Activated T-cell treated with anti-CD3 and anti-CD28 coated beads, Interleukin-2, amount 50 U/mL, for 4 hours (primary cell): ENCODE measurements at places on chromosomes 7 and 10.

GRCh38 chr7:30463405-30464145 lies 15.0 kb downstream of the NOD1 start:
- DNase-seq, result no peak

GRCh38 chr10:2933519-2933918 lies 133.8 kb upstream of the PFKP start:
- no peak for DNase-seq

DNA sequence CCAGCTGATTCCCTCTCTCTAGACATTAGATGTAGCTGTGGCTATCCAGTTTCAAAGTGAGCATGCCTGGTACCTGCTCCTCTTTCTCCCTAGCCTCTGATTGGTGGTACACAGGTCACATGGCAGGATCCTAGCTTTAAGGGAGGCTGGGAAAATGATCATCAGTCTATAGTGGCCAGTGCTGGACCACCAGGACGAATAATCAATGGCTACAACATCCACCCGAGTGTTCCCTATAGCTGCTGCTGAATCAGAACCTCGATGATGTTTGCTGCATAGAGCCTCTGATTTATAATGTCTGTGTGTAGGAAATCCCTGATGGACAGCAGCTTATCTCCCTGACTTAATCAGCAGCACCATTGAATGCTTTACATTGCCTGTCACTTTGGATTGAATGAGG lies 28.9 kb upstream of the LMTK2 start:
- DNase-seq, result no peak

DNA sequence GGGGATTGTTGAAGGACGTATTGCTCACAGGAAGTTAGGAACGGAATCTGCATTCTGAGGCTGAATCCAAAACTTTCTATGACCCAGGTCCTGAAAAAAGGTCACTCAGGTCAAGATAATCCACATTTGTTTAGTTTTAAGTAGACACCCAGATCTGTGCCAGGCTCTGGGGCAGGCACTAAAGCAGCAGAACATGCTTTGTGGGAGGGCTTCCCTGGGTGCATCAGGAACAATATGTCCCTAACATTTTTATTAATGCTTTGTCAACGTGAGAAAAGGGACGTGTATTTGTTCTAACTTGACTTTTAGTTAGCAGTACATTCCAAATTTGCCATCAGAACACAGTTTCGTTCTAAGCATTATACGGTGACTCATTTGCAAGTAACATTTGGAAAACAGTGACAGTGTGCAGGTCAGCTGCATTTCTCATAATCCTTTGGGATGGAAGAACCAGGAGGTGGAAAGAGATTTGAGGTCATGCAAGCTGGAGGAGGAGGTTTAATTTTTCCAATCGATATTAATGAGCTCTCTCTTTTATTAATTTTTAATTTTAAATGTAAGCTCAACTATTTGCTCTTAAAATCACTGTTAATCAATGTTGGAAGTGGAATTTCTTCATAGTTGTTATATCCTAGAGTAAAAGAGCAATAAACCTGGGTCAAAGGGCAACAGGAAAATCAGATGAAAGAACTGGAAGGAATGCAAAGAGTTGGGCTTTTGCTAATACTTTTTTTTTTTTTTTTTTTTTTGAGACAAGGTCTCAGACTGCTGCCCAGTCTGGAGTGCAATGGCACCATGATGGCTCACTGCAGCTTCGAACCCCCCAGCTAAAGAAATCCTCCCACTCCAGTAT lies 35.0 kb downstream of the TAS2R41 start:
- DNase-seq, result no peak

DNA sequence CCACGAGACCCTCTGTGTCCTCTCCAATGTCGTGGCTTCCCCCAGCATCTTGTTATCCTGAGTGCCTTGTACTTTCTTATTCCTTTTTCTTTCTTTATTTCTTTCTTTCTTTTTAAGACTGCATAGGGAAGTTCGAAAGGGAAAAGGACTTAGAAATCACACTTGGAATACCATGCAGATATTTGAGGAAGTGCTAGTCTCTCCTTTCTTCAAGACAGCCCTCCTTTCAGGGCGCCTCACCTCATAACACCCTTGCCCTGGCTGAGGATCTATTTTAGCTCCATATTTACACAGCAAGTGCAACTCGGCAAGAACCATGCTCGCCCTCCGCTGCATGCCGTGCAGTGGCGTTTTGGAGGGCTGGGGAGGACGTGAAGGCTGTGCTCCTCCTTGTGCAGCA lies 232.3 kb upstream of the GLI3 start:
- DNase-seq, result no peak

GRCh38 chr10:15485684-15486316 lies 114.7 kb upstream of the FAM171A1 start:
- no peak for DNase-seq

- DNase-seq, result no peak
These were observed 24.3 kb downstream of the SLC29A3 start for GRCh38 chr10:71343392-71343773.

DNA sequence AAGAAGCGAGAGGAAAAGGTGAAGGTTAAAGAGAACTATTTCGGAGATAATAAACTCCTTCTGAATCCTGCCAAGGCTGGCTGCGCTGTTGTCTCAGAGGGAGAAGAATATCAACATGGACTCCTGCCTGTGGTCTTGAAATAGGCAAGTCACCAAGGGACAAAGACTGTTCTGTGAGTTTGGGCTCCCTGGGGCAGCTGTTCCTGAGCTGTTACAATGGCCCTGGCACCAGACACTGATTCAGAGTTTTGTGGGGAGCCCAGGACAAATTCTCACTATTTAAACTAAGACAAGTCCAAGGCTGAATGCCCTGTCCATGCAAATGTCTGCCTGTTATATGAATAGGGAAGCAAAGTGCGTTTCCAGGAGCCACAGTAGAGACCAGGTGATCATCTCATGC lies 81.4 kb downstream of the PRPF18 start:
- DNase-seq, result no peak

GRCh38 chr10:66752714-66753113 lies 173.1 kb upstream of the LRRTM3 start:
- no peak for DNase-seq

DNA sequence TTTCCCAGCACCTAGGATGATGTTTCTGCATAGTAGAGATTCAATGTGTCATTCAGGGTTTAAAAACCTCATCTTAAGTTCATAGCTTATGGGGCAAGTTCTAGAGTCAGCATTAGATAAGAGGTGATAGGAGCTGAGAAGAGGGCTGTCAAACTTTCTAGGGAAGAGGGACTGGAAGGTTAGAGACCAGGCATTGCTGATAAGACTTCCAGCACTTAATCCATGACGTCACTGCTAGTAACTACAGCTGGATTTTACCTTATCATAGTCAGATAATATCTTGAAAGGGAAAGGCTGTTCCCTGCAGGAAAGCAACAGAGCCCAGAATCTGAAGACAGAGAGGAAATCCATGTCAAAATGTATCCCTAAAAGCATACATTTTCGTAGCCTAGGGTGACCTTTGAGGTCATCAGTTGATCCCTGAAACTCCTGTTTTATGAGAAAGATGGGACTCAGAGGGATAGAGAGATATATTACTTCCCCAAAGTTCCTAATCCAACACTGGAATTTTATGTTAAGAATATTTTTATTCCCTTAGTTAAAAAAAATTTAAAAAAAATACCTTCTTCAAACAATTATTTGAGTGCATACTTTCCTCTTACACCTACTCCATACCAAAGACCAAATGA lies 3.3 kb upstream of the CPED1 start:
- DNase-seq, result no peak

DNA sequence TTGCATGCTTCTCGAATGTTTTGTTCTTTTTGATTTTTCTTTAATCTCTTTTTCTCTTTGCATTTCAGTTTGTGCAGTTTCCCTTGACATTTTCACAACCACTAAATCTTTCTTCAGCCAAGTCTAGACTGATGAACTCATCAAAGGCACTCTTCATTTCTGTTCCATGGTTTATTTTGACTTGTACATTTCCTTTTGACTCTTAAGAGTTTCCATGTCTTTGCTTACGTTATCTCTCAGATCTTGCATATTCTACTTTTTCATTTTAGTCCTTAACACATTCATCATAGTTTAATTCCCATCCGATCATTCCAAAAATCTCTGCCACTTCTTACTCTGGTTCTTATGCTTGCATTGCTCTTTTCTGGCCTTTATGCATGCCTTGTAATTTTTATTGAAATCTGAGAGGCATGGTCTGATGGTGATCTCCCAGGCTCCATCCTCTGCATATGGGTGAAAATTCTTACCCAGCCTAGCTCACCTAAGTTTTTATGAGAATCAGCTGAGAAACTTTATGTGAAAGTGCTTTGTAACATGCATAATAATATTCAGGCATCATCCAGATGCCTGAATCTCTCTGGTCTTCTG lies 202.8 kb upstream of the IGFBP3 start:
- no peak for DNase-seq

DNA sequence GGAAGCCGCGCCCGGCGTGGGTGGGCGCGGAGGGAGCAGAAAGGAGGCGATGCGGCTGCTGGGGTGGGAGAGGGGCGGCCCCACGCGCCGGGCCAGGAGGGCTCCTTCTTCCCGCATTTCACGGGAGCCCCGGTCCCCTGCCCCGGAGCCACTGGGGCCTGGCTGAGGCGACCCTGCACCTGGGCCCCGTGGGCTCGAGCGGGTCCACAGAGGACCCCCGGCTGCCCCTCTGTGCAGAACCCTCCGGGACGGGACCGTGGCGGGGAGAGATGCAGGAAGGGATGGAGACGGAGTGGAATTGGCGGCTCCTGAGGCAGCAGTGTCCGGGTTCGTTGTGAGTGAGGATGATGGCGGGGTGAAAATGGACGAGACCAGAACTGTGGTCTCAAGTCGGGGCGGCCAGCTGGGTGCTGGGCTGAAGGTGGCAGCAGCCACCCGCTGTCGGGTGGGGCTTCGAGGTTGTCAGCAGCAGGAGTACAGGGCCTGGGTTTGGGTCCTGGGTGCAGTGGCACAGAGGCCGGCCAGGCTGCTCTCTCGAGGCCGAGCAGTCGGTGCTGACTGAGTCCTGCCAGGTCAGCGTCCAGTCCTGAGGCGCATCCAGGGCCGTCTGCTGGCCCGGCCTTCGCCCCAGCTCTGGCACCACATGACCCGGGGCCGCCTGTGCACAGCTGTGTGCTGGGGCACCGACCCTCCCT lies 80.4 kb downstream of the VIPR2 start:
- DNase-seq, result no peak
